MCF 10A (cell line): ENCODE measurements at places on chromosomes 12 and 14. TPM values are rescaled to one million over a fixed set of nuclear protein-coding genes. Genes with fewer than 3 reads are reported as not detected.

Gene CLEC4D
- total RNA-seq = not detected in 2 replicates

Gene PRIM1
- 3.5 and 7.8 TPM in 2 replicates for total RNA-seq

Gene PMEL
- 0.59 TPM in 1 of 2 replicates, not detected in the other for total RNA-seq

Gene KRT85
- 0.23 TPM in 1 of 2 replicates, not detected in the other for total RNA-seq

Gene NTF3
- total RNA-seq = not detected in 2 replicates

Gene ACOT6
- not detected in 2 replicates for total RNA-seq

Gene TMTC1
- total RNA-seq = 100 and 109 TPM in 2 replicates

Gene PSMC1
- 107 and 125 TPM in 2 replicates for total RNA-seq
